ENCODE measurements at places on chromosomes 4 and X. TPM values are rescaled to one million over a fixed set of nuclear protein-coding genes. Genes with fewer than 3 reads are reported as not detected.

Gene KLB
- total RNA-seq, result 0.15 TPM

Gene TCEAL7
- not detected for total RNA-seq

Gene TSPAN7
- 2.9 TPM for total RNA-seq

Gene FGFBP2
- not detected for total RNA-seq

Gene C4orf51
- total RNA-seq, result not detected

Gene MTM1
- 5.7 TPM for total RNA-seq

Gene TCEAL1
- 37.0 TPM for total RNA-seq

Gene MAGEB5
- total RNA-seq, result not detected

Gene GABRA4
- total RNA-seq, result not detected

Gene SLIT2
- total RNA-seq, result 0.06 TPM

Gene ANAPC4
- 13.6 TPM for total RNA-seq

Gene GYPE
- total RNA-seq, result not detected

Gene CTAG1A
- not detected for total RNA-seq

Gene IL21
- not detected for total RNA-seq

Gene EMCN
- total RNA-seq, result not detected

Gene MAP3K15
- total RNA-seq, result 2.0 TPM

Gene P2RY10
- total RNA-seq, result not detected

Gene FRMD7
- total RNA-seq, result not detected

Gene NXF2
- total RNA-seq, result not detected

Gene ESX1
- 0.05 TPM for total RNA-seq

Gene SAGE1
- not detected for total RNA-seq

Gene STS
- total RNA-seq, result 2.4 TPM

Gene RGN
- total RNA-seq, result not detected

Gene BTK
- 0.17 TPM for total RNA-seq

Measured in A549 treated with DMSO at 1 μM for 4 hours (cell line).